ENCODE measurements at places on chromosomes 5 and 9.
A peak's percentile ranks its signal among the peaks of the same experiment; 100 is the strongest.

DNA sequence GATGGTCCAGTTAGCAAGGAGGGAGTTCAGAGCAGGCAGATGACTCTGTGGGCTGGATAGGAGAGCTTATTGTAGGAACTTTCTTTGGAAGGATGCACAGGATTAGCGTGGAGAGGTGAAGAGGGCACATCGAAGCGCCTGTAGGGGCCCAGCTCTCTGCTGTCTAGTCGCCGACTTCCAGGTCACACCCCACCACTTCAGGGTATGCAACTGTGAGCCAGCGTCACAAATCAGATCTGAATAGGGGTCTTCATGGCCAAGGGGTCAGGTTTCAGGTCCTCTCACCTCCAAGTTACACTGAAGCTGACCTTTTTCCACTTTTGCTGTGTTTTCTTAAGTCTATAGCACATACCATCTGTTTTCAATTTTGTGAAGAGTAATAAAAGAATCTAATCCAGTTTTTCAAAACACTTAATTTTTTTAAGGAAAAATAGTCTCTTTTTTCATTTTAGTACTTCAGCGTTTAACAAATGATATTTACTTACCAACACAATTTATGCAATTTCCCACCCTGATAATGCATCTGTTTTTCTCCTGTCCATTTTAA lies 364.2 kb upstream of the CLINT1 start:
- no peak for DNase-seq

GRCh38 chr5:109950634-109951033 lies 260.9 kb downstream of the MAN2A1 start:
- no peak for DNase-seq

GRCh38 chr9:81375187-81376100 lies 313.9 kb downstream of the TLE1 start:
- DNase-seq = no peak

DNA sequence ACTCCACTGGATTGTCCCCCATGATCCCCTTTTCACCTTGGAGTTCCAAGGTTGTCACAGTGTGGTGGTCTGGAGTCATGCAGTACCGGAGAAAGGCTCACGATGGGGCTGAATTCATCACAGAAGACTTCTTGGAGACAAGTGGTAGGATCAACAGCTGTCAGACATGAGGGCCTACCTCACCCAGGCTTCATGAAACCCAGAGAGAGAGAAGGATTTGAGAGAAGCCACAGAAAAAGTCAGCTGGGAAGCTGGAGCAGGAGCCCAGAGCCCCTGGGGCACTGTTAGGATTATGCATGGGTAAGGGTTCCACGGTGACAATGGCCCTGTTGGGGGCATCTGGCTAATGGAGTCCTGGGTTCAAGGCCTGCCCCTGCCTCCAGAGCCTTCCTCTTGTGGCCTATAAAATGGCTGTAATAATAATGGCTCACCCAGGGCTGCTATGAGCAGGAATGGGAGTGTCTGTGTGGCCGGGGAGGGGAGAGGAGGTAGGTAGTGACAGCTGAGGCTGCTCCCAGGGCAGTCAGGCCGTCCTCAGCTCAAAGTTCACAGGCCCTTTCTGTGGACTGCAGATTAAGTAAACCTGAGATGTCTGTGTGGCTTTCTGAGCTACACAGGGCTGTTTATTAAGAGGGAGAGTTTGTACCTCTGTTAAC lies 910 bp downstream of the TRIM14 start:
- peak; percentile 78 for DNase-seq

DNA sequence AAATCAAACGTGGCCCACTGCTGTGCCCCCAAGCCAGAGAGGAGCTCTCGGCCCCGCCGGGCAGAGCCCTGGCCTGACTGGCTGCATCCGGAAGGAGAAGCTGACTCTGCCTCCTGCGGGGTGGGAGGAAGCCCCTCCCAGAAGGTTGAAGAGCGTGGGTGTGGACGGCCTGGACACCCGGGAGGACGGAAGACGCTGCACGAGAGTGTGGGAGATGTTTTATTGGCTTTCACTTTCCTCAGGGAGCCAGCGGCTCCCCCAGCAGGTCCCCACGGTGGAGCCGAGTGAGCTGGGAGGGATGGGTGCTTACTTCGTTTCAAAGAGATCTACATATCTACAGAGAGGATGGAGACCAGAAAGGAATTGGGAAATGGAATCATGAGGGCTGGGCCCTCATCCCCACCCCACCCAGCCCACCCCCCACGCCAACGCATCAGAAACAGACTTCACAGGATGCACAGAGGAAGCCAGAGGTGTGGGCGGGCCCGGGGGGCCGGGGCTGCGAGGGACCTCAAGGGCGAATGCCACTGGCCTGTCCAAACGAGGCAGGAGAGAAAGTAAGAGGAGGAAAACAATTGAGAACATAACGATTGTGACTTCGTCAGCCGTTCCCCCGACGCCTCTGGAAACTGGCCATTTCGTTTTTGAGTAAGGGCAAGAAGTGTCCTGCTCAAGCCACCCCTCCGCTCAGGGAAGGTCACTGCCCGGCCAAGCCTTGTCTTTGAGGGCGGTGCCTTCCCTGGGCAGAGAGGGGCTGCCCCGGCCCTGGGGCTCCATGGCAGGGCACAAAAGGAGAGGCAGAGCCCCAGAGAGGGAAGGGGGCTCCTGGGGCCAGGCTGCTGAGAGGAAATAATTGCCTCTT lies 32.1 kb downstream of the FAM163B start:
- DNase-seq = no peak

DNA sequence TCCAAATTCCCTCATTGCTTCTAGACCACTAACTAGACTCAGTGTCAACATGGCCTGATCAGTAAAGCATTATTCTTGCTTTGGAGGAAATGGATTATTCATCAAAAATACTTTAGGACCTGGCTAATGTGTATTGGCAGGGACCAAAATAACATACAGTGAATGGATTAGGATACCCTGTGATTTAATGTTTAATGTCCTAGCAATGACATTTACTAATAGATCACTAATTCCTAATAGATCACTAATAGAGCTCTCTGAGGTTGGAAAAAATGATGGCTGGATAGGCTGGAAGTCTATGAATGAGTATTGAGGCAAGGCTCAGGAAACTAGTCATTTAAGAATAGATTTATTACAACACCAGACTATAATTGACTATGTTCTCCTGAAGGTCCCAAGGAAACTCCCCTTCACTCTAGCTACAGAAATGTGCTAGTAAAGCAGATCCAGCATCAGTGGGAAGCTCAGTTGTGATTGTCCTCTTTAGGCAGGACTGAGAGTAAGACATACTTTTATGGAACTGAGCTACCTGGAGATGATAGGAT lies 46.1 kb upstream of the CHSY3 start:
- no peak for DNase-seq

DNA sequence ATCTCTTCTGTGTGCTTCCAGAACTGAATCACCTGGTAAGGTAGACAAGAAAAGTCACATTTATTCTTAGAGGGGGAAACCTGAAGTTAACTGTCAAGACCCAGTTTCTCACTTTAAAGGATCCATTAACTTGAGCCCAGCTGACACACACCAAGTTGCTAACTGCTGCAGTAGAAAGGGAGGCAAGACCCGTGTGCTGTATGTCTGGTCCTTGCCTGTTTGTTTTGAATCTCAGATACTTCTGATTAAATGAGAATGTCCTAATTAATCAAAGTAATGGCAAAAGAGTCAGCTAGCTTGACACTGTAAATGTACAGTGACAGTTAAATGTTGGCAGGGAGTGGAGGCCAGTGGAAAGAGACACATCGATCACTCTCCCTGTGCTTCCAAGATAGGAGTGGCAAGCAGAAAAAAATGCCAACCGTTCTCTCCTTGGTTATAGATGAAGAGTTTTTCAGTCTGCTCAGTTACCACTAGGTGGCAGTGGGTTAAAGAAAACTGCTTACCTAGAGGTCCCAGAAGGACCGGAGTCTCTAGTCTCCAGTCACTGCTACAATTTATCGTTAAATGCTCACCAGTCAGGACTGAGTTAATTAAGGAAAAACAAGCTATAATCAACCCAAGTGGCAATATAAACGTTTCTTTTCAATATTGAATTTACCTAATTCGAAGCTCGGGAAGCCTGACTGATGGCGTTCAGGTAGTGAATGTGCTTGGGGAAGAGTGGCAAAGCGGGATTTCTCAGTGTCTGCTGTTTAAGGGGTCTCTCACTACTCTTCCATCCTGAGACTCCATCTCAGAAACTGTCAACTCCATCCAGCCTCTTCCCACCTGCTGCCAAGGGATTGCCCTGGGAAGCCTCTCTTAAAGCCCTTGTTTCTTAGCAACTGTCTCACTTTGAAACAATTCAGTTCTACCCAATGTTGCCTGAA lies 18.4 kb downstream of the LSM11 start:
- DNase-seq = peak; percentile 74

DNA sequence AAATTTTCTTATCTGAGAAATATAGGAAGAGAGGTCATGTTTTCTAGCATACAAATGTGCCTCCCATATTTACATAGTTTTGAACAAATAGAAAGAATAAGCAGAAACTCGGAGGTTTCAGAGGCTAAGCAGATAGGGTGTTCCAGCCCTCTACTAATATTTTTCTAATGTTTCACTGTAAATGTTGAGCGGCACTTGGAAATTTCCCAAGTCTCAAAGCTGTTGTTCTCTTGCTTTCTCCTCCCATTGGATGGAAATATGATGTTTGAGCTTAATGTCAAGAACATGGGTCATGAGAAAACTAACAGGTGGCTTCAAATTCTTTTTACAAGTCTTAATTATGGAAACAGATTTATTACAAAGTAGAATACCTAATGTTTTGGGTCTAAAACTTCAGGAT lies 5.1 kb downstream of the SPINK1 start:
- DNase-seq = no peak

GRCh38 chr5:163695830-163696578 lies 190.6 kb downstream of the MAT2B start:
- peak; percentile 39 for DNase-seq

DNA sequence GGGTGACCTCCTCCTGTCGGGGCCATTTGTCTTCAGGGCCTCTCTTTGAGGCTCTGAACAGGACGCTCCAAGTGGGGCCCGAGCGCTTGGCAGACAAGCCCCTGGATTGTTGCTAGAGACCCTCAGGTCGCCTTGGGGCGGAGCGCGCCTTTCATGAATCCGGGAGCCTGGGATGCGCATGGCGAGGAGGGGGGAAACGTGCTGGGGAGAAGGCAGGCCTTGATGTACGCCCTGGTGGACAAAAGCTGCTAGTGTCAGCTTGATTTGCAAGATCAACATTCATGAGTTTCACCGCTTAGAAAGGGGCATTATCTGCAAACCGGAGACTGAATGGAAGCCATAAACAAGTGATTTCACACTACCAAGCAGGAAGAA lies 226.3 kb downstream of the SMARCA2 start:
- DNase-seq = no peak

DNA sequence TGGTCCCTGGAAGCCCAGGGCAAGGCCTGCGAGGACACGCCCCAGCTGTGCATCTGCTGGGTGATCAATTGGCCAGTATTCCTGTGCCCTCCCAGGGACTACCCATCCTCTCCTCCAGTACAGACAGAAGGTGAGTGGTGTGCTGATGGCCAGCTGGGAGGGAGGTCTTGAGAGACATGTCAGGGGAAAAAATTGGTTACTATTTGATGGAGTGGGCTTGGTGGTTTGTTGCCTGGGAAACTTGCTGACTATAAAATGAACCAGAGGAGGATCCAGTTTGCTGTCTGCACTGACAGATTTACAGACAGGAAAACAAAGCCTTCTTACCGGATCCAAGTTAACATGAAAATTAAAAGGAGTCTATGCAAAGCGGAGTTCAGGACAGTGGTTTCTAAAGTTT lies 40.3 kb downstream of the MAP1B start:
- DNase-seq = no peak

- no peak for DNase-seq
These were observed 28.8 kb upstream of the ADAMTS2 start for GRCh38 chr5:179373961-179374505.

GRCh38 chr9:138074516-138074915 lies 196.9 kb downstream of the CACNA1B start:
- no peak for DNase-seq

DNA sequence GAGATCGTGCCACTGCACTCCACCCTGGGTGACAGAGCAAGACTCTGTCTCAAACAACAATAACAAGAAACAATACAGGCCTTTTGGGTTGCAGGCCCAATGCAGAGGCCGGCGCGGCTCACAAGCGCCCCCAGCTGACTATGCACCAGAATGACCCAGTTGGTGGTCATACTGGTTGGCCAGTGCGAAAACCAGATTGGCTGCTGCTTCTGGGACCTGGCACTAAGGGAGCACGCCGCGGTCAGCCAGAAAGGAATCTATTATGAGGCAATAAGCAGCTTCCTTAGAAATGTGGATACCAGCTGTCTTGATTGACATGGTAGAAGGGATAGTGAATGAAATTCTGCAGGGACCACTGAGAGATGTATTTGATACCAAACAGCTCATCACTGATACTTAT lies 35.0 kb downstream of the RANBP17 start:
- no peak for DNase-seq

- DNase-seq = no peak
These were observed 73.4 kb downstream of the NMUR2 start for GRCh38 chr5:152331718-152332117.

DNA sequence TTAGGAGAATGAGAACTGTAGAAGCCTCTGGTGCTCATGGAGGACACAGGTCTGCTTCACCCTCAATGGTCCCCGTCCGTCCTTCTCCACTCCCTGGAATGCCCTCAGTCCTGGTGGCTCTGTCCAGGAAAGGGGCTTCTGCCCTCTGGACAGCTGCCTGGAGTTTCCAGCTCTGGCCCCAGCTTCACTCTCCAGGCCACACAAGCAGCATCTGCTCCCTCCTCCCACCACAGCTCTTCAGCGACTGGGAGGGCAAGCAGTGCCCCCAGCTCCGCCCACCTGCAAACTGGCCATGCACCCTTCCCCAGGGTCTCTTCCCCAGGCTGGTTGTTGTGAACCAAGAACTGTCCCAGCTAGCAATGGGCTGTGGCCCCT lies 4.7 kb downstream of the SARDH start:
- DNase-seq = no peak

GRCh38 chr9:98603821-98604383 lies 104.8 kb downstream of the GABBR2 start:
- DNase-seq = no peak

All from hematopoietic multipotent progenitor cell treated with erythropoietin and hydrocortisone succinate and interleukin-3 and kit ligand, for 8 days (in vitro differentiated cells).